Epithelial cell of umbilical artery (primary cell): ENCODE measurements at places on chromosomes 3 and 15. TPM values are rescaled to one million over a fixed set of nuclear protein-coding genes. Genes with fewer than 3 reads are reported as not detected.

Gene RTP1
- total RNA-seq: not detected in 2 replicates

Gene METTL6
- 23.4 and 31.3 TPM in 2 replicates for total RNA-seq

Gene PLSCR5
- not detected in 2 replicates for total RNA-seq

Gene CNTN3
- total RNA-seq: 1.5 and 2.6 TPM in 2 replicates

Gene TRPM1
- total RNA-seq: under 0.01 TPM in 1 of 2 replicates, not detected in the other

Gene SCN11A
- total RNA-seq: under 0.01 TPM in 1 of 2 replicates, not detected in the other
